ENCODE measurements at places on chromosomes 7 and 10.

GRCh38 chr7:85065306-85065705 is 121.5 kb downstream of the SEMA3D start:
- peak; percentile 72 for DNase-seq

- DNase-seq = peak; percentile 19
Measured at GRCh38 chr10:83541046-83541445, 598.3 kb upstream of the GHITM start.

DNA sequence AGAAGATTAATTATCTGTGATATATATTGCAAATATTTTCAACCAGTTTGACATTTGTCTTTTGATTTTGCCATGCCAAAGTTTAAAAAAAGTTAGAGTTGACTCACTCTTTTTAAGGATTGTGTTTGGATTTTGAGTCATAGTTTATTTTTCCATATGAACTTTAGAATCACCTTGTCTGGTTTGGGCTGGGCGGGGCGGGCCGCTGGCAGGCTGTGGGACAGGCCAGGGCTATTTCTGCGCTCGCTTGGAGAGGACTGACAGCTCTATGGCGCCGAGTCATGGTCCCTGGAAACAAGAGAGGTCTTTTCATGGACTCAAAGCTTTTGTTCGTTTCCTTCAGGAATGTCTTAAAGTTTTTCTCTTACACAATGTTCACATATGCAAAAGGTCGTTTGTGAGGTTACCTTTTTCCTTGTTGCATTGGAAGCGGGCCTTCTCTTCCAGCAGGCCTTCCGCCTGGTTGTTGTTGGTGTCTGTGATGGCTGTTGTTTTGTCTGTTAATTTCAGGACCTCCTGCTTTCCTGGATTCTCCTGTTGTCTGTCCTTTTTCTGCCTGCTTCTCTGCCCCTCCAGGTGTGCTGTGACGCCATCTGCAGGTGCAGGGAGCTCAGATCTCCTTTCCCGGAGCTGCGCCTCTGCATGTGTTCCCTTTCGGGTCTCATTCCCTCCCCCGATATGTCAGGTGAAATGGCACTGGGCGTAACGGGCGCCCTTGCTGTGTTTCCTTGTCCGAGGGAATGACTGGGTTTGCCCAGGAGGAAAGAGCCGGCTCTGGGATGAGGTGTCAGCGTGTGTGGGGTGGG is 53.8 kb downstream of the INPP5A start:
- peak; percentile 69 for DNase-seq

GRCh38 chr7:151115836-151116418 is 29.7 kb downstream of the AGAP3 start:
- DNase-seq = no peak

- no peak for DNase-seq
Measured at GRCh38 chr10:119103241-119103902, 541 bp upstream of the DENND10 start.

- no peak for DNase-seq
Measured at GRCh38 chr10:17751781-17752445, at the start of gene TMEM236. Gene TMEM236, plus strand, starts transcription at chr10:17752201. Its CDS starts 95 bp downstream, at chr10:17752296.

DNA sequence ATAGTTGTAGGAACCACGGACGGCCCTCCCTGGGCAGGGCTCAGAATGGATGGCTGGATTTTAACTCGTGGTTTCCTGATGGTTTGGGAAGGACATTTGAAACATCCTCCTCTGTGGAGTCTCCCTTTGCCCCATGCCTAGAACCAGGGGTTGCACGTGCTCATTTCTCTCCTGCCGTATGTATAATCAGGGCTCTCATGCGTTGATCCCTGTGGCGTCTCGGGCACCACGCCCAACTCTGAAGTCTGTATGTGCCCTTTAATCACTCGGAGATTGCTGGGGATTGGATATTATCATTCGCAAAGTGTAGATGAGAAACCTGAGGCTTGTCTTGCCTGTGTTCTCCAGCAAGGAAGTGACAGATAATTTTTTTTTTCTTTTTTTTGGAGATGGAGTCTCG is 257.1 kb downstream of the CAMK1D start:
- no peak for DNase-seq

GRCh38 chr7:115864082-115864481 is 166.5 kb downstream of the TFEC start:
- DNase-seq = no peak

DNA sequence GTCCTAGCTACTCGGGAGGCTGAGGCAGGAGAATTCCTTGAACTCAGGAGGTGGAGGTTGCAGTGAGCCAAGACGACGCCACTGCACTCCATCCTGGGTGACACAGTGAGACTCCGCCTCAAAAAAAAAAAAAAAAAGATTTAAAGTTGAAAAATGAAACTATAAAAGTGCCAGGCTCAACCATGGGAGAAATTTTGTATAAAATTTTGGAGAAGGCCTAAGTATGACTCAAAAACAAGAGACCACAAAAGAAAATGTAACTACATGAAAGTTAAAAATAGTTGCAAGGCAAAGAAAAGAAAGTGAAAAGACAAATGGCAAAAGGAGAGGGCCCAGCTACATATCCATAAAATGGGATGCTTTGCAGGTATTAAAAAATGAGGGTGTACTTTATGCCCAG is 104.1 kb downstream of the ARHGAP22 start:
- no peak for DNase-seq

Data from fibroblast of skin of back (primary cell).